GM04503 (cell line): ENCODE measurements at places on chromosomes 4 and X.

- peak; percentile 13 for DNase-seq
These were observed 235.3 kb downstream of the GPAT3 start for GRCh38 chr4:83771113-83771705.

DNA sequence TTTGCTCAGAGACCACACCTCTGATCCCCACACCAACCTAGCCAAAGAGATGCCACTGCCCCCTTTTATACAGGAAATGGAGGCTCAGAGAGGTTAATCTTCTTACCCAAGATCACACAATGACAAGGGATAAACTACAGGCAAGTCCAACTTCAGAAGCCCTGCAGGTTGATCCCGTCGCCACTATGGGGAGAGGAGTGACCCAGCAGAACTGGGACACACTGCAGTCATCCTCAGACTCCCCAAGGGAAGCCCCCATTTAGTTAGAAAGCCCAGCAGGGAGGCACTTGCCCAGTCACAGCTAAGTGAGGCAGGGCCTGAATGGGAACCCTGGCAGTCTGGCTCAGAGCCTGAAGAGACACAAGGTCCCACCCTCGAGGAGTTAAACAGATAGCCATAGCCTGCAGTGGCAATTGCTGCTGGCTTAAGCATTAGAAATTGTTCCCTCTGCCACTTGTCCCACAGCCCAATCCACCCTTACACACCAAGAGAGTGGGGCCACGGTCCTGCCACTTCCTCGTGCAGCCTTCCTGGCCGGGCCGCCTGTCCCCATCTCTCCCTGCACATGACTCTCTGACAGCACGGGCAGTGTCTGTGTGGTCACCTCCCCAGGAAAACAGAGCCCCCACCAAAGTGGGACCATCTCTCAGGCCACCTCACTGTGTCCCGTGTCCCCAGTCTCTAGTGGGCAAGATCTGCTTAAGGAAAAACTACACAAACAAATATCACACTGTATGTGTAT lies 2.7 kb downstream of the JAKMIP1 start:
- no peak for DNase-seq

- peak; percentile 6 for DNase-seq
These were observed 198.8 kb downstream of the RAB28 start for GRCh38 chr4:13285336-13285735.

DNA sequence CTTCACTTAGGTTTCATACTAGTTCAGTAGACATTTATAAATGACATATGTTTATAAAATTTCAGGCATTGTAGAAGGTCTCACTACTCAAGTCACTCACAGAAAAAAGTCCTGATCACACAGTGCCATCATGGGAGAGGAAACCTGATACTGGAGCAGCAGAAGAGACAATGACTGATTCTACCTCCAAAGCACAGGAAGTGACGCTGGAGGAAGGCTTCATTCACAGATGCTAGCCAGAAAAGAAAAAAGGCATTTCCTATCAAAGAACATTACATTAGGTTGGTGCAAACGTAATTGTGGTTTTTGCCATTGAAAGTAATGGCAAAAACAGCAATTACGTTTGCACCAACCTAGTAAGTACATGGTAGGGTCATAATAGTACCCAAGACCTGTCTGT lies 79.5 kb downstream of the RASGEF1B start:
- no peak for DNase-seq

DNA sequence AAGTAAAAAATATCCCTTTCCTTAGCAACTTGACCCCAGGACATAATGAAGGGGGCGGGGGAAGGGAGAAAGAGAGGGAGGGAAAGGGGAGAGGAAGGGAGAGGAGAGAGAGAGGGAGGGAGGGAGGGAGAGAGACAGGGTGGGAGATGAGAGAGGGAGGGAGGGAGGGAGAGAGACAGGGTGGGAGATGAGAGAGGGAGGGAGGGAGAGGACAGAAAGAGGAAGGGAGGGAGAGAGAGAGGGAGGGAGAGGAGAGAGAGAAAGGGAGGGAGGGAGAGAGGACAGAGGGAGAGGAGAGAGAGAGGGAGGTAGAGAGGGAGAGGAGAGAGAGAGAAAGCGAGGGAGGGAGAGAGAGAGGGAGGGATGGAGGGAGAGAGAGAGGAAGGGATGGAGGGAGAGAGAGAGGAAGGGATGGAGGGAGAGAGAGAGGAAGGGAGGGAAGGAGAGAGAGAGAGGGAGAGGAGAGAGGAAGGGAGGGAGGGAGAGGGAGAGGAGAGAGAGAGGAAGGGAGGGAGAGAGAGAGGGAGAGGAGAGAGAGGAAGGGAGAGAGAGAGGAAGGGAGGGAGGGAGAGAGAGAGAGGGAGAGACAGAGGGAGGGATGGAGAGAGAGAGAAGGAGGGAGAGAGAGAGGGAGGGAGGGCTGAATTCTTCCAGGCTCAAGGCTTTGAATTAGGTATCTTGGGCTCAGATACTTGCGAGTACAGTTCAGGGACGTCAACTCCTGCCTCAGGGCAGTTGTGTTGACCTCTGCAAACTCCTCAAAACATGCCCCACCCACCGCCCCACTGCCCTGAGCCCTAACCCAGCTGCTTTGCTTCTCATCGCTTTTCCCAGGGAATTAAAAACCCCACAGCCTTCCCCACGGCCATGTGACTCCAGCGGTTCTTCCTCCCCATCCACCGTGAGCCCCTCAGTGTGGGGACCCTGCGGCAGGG lies 40.0 kb upstream of the ADRA2C start:
- DNase-seq = no peak
